Lower lobe of right lung (tissue), 2 donors: ENCODE measurements at places on chromosomes 5 and 9.

DNA sequence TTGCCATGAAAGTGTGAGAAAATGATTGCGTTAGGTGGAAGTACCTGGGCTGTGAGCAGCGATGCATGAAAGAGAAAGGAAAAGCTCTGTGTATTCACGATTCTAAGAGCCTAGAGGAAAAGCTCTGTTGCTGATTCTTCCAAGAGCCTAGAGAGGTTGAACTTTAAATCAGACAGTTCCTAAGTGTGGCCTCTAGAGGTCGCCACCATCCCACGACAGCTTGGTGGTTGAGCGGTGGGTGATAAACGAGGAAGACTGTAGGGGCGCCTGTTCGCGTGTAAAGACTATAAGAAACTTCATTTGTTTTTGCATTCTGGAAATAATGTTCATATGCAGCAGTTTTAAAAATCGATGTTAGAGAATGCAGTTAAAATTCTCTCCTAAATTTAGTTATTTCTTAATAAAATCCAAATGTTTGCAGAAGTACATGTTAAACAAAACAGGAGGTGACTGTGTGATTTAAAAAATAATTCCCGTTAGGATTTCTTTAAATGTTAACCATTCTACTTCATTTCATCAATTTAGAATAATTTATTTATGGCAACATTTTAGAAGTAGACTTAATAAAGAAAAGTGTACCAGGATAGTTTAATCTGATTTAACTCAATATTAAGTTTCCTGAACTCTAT lies 107.7 kb downstream of the TENT4A start:
- no peak overlapping the region for H3K27ac ChIP-seq
- no peaks in the 10 kb centered on the region for H3K36me3 ChIP-seq
- no peak for DNase-seq
- peaks cover 25% of the 10 kb centered on the region for H3K27me3 ChIP-seq
- H3K4me3 ChIP-seq: no peak overlapping the region

- no peaks in the 10 kb centered on the region for H3K36me3 ChIP-seq
- H3K4me3 ChIP-seq: no peak overlapping the region
- no peaks in the 10 kb centered on the region for H3K4me1 ChIP-seq
- no peak for DNase-seq
- no peak overlapping the region for H3K27ac ChIP-seq
Measured at GRCh38 chr5:152649609-152650008, 244.5 kb upstream of the NMUR2 start.

GRCh38 chr5:95595289-95595931 lies 24.5 kb upstream of the GPR150 start:
- no peaks in the 10 kb centered on the region for H3K36me3 ChIP-seq
- no peak overlapping the region for H3K4me3 ChIP-seq
- no peaks in the 10 kb centered on the region for H3K4me1 ChIP-seq
- no peaks in the 10 kb centered on the region for H3K27me3 ChIP-seq
- no peak overlapping the region for H3K27ac ChIP-seq

DNA sequence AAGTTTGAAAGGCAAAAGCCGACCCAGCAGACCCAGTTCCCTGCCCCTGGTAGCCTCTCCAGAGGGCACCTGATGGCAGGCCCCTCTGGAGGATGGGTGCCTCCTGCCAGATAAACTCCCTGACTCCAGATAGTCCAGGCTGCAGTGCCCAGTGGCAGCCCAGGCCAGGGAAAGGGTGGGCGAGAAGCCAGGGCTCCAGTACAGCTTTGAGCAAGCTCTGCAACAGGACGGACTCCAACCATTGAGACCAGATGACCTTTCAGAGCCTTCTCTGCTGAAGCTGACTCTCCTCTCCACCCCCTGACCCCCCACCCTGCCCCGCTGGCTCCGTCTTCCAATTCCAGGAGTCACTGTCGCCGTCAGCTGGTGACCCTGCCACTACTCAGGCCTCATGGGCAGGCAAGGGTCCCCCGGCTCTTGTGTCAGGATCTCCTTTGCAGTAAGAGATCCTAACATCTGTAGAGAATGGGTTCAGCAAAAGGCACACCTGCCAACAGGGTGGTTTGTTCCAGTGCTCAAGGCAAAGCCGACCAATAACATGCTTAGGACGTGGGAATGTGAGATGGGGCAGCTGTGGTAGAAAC lies 15.5 kb upstream of the FCN1 start:
- H3K4me1 ChIP-seq: peaks cover 22% of the 10 kb centered on the region
- no peaks in the 10 kb centered on the region for H3K36me3 ChIP-seq
- H3K27me3 ChIP-seq: peaks cover 23% of the 10 kb centered on the region

DNA sequence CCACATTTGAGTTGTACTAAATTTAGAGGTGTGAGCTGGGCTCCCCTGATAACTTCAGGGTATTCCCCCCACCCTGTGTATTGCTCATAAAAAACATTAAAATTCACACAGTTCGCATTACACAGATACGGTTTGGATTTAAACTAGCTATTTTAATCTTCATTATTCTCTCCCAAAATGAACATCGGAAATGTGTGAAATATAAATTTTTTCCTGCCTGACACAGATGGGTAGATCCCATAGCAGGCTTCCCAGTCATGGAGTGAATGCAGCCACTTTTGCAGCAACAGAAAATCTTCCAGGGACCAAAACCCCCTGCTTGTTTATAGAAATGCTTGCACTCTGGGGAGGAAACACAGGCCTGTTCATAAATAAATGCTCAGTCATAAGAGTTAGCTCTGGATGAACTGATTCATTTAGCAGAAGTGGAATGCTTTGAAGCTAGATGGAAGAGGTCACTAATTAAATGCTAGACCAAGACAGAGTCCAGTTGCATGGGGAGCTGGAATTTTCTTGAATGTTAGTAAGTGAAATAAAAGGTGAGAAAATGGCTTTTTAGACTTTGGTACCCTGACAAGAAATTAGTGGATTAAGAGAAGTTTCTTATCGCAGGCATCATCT lies 115.6 kb downstream of the PDE8B start:
- no peak overlapping the region for H3K27ac ChIP-seq
- no peak overlapping the region for H3K4me3 ChIP-seq
- no peaks in the 10 kb centered on the region for H3K4me1 ChIP-seq
- no peaks in the 10 kb centered on the region for H3K27me3 ChIP-seq
